ENCODE measurements at places on chromosomes 11 and 22.
A peak's percentile ranks its signal among the peaks of the same experiment; 100 is the strongest.

DNA sequence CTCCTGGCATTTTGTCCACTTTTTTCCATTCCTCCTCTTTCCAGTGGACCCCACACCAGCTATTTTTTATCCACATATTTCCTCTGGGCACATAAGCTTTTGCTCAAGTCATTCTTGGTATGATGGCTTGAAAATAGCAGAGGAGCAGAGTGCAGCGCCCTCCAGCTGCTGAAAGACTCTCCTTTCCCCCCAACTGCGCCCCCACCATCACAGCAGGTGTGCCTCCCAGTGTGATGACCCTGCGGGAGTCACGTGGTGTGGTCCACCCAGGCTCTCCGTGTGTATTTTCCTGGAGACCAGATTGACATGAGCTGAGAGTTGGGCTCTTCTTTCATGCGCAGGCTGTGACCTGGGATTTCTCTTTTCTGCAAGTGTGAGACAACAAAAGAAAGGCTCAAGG is 1241.6 kb downstream of the TBC1D22A start:
- DNase-seq: no peak

DNA sequence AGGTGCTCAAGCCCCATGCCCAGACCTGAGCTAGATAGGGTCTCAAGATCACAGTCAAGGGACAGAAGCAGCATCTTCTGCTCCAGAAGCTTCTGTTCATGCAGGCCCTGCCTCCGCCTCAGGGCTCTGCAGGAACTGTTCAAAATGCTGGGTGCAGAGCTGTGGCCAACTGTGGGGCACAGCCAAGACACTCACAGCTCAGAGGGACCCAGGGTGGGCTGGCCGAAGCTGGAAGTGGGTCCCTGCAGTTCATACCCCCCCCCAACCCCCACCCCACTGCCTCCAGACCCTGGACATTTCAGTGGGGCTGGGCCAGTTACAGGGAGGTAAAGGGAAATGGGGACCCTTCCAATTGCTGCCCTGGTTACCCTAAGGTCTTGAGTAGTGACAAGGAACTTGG is 129.0 kb downstream of the CRYBB2 start:
- DNase-seq: no peak

GRCh38 chr11:47724041-47724729 is 9.0 kb upstream of the AGBL2 start:
- DNase-seq: peak; percentile 71

DNA sequence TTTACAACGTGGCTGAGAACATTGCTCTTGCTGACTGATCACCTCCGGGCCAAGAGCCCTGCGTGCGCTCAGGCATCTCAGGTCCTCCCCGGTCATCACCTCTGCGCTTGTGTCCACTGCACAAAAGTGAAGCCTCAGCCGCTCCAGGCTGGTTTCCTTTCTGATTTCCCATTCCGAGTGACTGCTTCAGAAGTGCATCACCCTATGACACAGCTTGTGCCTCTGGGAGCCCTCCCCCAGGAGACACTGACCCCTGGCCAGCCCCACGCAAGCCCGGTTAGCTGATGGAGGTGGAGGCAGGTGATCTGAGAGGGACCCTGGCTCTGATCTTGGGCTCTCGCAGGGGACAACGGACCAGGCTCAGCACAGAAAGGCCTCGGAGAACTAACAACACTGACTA is 38.3 kb upstream of the GNB1L start:
- DNase-seq: no peak

DNA sequence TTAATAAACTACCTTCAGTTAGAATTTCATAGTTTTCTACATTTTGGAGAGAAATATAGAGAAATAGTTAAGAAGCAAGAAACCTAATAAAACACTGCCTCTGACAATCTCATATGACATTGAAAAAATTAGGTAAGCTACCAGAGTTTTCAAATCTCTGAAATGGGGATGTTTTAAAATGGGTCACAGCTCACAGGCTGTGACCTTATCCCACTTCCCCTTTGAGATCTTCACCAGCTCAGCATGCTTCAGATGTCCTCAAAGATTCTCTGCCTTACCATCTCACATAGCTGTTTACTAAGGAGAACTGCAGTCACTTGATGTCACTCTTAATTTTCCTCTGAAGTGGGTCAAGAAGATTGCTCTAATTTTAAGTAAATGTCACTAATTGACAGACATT is 717.8 kb downstream of the JRKL start:
- no peak for DNase-seq

GRCh38 chr11:102457056-102457677 is 4.6 kb upstream of the TMEM123 start:
- DNase-seq: no peak

DNA sequence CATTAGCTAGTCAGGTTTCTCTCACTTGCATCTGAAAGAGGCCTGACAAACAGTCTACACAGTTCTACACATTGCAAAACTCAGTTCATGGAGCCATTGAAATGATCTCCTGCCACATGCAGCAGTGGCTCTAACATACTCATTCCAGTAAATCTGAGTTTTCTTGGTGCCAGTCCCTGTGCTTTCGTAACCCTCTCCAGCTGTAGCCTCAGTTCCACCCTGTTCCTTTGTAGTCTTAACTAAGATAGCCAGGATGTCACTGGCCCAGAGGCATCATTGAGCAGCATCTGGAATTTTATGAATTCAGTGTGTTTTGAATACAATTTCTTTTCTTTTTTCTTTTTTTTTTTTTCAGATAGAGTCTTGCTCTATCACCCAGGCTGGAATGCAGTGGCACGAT is 37.4 kb upstream of the ZBED5 start:
- no peak for DNase-seq

DNA sequence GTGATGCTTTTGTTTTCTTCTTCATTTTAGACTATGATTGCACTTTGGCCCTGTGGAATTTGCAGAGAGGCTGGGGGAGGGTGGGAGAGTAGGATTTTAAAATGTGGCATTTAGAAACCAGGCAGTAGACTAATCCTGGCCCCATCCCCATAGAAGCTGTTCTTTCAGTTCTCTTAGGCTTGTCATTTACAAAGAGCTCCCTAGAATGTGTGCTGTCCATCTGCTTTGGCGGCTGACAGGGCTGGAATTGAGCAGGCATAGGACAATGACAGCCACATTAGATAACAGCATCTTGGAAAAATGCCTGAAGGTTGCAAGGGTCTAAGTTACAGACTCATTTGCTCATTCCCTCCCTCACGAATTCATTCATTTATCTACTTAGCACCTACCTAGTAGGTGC is 9.8 kb downstream of the INSC start:
- no peak for DNase-seq

GRCh38 chr11:13280092-13280722 is 2.6 kb downstream of the BMAL1 start:
- no peak for DNase-seq

- DNase-seq: no peak
Observed at GRCh38 chr22:46931414-46931813, 169.0 kb downstream of the TBC1D22A start.

- no peak for DNase-seq
Observed at GRCh38 chr11:23217072-23217471, 356.8 kb upstream of the CCDC179 start.

DNA sequence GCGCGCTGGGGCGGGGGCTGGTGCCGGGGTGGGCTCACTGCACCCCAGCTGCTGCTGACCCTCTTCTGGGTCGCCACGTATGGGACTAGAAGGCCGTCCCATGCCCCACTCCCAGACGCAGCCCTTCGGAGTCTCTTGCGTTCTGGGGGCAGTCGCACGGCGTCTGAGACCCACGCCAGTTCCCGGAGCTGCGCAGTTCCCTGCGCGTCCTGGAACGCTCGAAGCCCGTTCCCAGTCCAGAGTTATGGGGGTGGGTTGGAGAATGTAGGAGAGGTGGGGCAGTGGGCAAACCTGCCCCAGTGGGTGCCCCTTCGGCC is 375 bp downstream of the LAYN start:
- DNase-seq: no peak

- peak; percentile 80 for DNase-seq
Observed at GRCh38 chr11:117980720-117981119, 5.5 kb upstream of the IL10RA start.

- peak; percentile 54 for DNase-seq
Observed at GRCh38 chr11:100930185-100930778, 199.3 kb downstream of the PGR start.

DNA sequence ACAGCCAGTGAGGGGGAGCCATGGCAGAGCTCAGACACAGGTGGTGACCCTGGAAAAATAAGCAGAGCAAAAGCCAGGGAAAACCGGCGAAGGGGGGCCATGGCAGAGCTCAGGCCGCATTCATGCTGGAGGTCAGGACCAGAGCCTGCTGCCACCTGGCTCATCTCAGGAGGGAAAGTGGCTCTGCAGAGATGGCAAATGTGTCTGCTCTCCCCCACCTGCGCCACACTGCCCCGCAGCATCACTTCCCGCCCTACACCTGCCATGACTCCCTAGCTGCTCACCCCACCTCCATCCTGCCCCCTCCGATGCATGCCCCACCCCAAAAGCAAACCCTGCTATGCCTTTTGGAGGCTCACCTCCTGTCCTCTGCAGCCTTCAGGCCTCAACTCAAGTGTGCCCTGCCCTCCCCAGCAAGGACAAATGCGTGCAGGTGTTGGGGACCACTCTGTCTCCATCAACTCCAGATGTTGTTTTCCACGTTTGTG is 123.2 kb upstream of the FGF3 start:
- DNase-seq: no peak

DNA sequence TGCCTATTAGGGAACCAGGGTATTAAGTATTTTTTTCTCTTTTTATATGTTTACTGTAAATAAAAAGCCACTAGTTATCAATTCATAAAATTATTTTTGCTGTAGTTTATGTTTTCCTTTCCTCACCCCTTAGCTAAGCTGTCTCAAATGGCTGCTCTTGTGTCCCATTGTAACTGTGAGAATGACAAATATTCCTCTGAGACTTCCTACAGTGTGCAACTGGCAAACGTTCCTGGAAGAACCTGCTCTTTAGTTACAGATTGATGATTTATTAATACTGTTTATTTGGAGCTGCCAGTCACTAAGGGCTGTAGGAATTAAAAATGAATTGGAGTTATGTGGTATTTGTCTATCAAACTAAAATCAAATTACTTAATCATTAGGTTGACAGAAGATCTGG is 675.4 kb upstream of the ARHGAP42 start:
- no peak for DNase-seq

DNA sequence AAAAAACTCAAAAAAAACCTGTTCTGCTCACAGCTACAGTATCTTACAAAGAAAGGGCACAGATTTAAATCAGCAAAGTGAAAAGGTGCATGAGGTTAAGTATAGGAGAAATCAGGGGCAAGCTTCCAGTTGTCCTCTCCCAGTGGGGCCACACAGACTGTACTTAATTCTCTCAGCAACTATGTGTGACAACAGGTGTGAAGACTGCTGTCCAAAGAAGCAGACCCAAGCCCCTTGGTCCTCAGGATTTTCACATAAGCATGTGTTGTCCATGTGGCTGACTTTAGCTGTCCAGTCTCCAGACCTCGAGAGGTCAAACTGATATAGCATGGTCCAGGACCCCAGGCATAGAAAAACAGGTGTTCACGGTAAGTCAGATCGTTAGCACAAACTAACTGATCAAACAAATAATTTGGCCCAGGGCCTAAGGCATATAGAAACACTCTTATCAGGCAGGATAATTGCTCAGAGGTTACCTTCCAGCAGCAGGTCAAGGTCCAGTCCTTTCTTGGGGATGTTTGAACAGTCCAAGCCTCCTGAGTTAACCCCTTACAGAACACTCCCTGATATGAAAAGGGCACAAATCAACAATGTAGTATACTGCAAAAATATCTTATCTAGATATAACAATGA is 21.1 kb upstream of the CSTF3 start:
- DNase-seq: no peak

GRCh38 chr22:19959587-19960490 is 18.2 kb upstream of the TXNRD2 start:
- DNase-seq: no peak

GRCh38 chr11:122076512-122077120 is 39.4 kb downstream of the BLID start:
- no peak for DNase-seq

- no peak for DNase-seq
Observed at GRCh38 chr11:30741039-30741550, 154.9 kb upstream of the MPPED2 start.

DNA sequence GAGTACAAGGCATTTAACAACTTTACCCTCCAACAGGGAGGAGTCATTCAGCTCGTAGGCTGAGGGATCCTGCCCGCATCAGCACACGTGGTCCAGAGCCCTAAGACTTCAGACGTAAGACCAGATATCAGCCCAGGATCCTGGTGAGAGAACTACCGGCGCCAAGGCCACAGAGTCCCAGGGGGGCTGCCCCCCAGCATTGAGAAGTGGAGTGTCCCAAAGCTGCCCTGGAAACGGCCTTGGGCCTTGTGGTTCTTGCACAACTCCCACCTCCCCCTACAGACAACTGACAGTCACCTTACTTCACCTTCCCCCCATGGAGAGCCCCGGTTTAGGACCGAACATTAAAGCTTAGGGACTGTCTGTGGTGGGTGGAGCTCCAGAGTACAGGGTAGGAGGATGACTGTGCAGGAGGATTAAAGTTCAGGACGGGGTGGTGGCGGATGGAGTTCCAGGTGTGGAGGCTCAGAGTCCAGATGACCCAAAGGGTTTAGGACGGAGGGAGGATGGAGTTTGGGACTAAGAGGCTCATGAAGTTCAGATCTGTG is 1.0 kb downstream of the C11orf91 start:
- DNase-seq: no peak

- no peak for DNase-seq
Observed at GRCh38 chr22:49073873-49074417, 753.7 kb downstream of the BRD1 start.

- no peak for DNase-seq
Observed at GRCh38 chr11:119886667-119887230, 157.7 kb upstream of the NECTIN1 start.

DNA sequence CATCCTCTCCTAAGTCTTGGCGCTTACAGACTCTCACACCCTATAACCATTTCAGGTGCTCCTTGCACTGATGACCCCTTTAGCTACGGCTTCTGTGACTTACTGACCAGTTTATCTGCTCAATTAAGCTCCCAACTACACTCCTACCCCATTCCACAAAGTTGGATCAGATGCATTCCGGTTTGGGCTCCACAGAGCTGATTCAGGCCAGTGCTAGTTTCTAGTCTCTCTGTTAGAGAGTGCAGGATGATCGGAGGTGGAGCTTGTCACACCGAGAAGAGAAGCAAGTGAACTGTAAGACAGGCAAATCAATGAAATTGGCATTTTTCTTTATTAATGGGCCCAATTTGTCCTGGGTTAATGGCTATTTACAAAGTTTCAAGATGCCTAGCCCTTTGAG is 436.8 kb upstream of the CADM1 start:
- DNase-seq: no peak

DNA sequence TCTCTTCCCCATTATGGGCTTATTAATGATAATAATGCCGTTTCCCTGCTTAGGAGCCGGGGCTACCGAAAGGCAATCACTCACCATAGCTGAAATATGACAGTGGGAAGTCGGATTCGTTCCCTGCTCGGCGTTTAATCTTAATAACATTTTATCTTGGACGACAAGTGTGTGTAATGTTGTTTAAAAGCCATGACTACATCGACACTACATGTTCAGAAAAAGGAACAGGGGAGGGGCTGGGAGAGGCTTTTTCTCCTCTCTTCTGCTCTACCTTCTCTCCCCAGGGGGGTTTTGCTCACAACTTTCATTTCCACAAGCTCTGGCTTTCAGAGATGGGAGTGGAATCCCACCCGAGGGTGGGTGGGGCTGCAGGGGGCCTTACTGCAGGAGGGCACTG is 105.5 kb downstream of the DSCAML1 start:
- no peak for DNase-seq
